Activated naive CD8-positive, alpha-beta T cell treated with anti-CD3 and anti-CD28 coated beads for 36 hours (primary cell): ENCODE measurements at places on chromosomes 5 and 9. TPM values are rescaled to one million over a fixed set of nuclear protein-coding genes. Genes with fewer than 3 reads are reported as not detected.

Gene FOXD4L4
- total RNA-seq = 0.10 TPM

Gene ACTBL2
- not detected for total RNA-seq

Gene SPATA6L
- 0.35 TPM for total RNA-seq

Gene DND1
- 3.7 TPM for total RNA-seq

Gene ABCA1
- 0.72 TPM for total RNA-seq

GRCh38 chr9:69044240-69045219, 9.0 kb downstream of the FXN start:
- H3K36me3 ChIP-seq = peaks cover 21% of the 10 kb centered on the region
- no peaks in the 10 kb centered on the region for H3K27me3 ChIP-seq
- H3K27ac ChIP-seq = peak overlapping the region; percentile 72

DNA sequence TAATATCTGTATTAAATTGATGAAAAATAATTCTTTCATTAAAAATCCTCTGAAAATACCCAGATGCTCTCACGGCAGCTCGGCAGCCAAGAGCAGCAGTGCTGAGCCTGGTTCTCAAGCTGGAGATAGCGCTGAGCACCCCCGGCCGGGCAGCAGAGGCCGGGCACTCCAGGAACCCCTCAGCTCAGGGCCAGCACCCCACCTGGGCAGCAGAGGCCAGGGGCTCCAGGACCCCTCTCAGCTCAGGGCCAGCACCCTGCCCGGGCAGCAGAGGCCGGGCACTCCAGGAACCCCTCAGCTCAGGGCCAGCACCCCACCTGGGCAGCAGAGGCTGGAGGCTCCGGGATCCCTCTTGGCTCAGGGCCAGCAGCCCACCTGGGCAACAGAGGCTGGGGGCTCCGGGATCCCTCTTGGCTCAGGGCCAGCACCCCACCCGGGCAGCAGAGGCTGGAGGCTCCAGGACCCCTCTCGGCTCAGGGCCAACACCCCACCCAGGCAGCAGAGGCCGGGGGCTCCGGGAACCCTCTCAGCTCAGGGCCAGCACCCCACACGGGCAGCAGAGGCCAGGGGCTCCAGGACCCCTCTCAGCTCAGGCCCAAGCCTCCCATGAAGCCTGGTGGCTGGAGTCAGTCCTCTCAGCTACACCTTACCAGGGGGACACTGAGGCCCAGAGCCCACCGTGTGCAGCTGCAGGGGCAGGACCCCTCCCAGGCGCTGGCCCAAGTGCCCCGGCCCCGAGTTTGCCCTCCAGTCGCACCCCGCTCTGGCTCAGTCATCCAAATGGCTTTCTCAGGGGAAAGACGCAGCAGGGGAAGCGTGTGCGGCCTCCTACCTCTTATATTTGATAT, 21.7 kb downstream of the CLPTM1L start:
- no peak overlapping the region for H3K4me3 ChIP-seq
- peaks cover 3% of the 10 kb centered on the region for H3K36me3 ChIP-seq
- H3K27me3 ChIP-seq = no peaks in the 10 kb centered on the region
- H3K27ac ChIP-seq = no peak overlapping the region

DNA sequence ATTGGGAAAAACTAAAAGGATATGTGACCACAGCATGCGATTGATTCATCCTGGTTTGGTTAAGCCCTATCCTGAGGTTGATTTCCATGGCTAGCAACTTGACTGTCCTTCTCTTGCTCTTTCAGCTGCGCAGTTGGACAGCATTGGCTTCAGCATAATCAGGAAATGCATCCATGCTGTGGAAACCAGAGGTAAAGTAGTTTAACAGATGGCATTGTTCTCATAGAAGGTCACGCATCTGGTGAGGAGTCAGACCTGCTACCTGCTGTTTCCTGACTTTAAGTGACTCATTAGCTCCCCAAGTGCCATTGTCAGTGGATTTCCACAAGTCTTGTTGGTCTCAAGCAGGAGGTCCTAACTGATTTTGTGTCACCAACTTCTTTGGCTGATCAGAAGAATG, 266.9 kb downstream of the ARHGAP26 start:
- H3K27ac ChIP-seq = peak overlapping the region; percentile 85
- no peak for DNase-seq
- H3K27me3 ChIP-seq = no peaks in the 10 kb centered on the region
- no peak overlapping the region for H3K4me3 ChIP-seq
- peaks cover 40% of the 10 kb centered on the region for H3K36me3 ChIP-seq

DNA sequence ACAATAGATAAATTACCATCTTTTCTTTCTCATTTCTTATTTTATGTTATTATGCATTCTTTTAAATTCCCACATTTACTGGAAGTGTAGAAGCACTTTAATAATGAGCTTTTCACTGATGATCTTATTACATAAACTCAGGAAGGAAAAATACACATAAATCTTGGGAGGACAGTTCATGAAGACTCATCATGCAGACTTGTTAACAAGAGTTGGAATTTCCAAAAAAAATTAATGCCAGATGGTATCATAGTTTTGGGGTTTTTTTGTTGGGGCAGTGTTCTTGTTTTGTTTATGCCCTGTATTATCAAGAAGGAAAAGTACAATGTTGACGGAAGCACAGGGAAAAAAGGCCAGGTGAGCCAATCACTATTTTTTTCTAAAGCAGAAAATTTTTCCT, 35.1 kb downstream of the CEMIP2 start:
- H3K36me3 ChIP-seq = peaks cover 48% of the 10 kb centered on the region
- H3K4me3 ChIP-seq = no peak overlapping the region
- H3K4me1 ChIP-seq = peaks cover 7% of the 10 kb centered on the region
- peak overlapping the region; percentile 15 for H3K27ac ChIP-seq
- no peaks in the 10 kb centered on the region for H3K27me3 ChIP-seq

DNA sequence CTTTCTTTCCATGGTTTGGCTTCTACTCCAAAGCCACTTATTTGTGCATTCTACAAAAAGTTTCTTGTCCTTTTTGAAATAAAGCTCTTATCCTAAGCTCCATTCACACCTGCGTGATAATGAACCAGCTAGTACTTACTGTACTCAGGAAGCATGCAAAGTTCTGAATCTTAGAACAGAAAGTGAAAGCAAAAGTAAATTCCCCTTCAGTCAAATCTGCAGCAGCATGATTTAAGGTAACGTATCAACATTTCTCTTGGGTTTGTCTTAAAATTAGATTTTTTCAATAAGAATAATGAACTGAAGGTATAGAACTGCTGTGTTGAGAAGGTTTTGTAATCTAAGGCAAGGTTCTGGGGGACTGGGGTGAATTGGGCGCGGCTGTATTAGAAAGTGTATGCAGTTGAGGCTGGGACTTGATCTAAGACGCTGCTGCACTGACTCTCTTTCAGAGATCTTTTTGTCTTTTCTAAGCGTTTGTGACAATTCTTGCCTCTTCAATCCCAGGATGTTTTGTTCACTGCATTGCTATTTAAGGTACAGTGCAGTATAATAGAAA, at the start of gene ERAP2:
Gene ERAP2, plus strand, starts transcription at position 209 of the 559 bp plus-strand sequence. CDS start 3,186 bp downstream, outside the sequence.
- no peaks in the 10 kb centered on the region for H3K27me3 ChIP-seq
- DNase-seq = no peak
- peaks cover 21% of the 10 kb centered on the region for H3K36me3 ChIP-seq
- peaks cover 65% of the 10 kb centered on the region for H3K4me1 ChIP-seq
- peak within 1 kb of the TSS; percentile 92 for H3K4me3 ChIP-seq

GRCh38 chr5:132259069-132259851, 1.8 kb downstream of the PDLIM4 start:
- no peak for DNase-seq
- peaks cover 31% of the 10 kb centered on the region for H3K4me1 ChIP-seq
- H3K27me3 ChIP-seq = peaks cover 25% of the 10 kb centered on the region
- H3K4me3 ChIP-seq = no peak overlapping the region

- no peak overlapping the region for H3K27ac ChIP-seq
- H3K27me3 ChIP-seq = peaks cover 57% of the 10 kb centered on the region
- H3K36me3 ChIP-seq = no peaks in the 10 kb centered on the region
- H3K4me1 ChIP-seq = peaks cover 4% of the 10 kb centered on the region
- no peak overlapping the region for H3K4me3 ChIP-seq
These were observed 31.2 kb downstream of the FGF18 start for GRCh38 chr5:171450423-171451331.

DNA sequence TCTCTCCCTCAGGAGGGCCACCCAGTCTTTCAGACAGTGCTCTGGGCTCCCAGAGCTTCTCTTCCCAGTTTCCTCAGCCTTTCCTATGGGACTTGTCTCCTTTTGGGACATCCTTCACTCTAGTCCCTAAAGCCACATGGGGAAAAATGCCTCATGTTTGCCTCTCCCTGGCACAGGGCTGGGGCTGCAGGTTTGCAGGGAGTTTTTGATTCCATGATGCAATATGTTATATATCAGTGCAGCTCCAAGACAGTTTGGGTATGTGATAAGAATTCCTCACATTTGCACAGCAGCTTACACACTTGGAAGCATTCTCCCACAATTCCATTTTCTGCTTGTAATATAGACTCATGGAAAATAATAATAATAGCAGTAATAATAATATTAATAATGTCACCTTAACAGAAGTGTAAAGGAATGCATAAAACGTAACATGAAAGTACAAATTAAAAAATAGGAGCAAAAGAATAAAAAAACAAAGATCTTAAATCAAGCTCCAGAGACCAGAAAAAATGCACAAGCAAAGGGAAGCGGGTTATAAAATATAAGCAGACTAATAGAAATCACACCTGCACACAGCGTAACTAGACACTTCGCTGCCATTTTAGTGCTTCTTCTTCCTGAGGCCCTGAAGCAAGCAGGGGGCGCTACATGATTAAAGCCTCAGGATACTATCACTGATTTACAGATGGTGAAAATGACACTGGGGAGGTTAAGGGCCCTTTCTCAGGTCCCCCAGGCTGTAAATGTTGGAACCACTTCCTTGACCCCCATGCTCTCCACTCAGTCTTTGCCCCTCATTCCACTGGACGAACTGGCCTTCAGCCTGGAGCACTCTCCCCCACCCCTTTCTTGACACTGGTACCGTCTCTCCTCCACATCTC, 70.0 kb upstream of the IL17B start:
- peaks cover 3% of the 10 kb centered on the region for H3K4me1 ChIP-seq
- DNase-seq = no peak
- no peaks in the 10 kb centered on the region for H3K36me3 ChIP-seq
- H3K4me3 ChIP-seq = no peak overlapping the region
- H3K27me3 ChIP-seq = no peaks in the 10 kb centered on the region

GRCh38 chr9:86926145-86926544, 21.2 kb downstream of the GAS1 start:
- no peak overlapping the region for H3K27ac ChIP-seq
- DNase-seq = no peak
- no peak overlapping the region for H3K4me3 ChIP-seq

DNA sequence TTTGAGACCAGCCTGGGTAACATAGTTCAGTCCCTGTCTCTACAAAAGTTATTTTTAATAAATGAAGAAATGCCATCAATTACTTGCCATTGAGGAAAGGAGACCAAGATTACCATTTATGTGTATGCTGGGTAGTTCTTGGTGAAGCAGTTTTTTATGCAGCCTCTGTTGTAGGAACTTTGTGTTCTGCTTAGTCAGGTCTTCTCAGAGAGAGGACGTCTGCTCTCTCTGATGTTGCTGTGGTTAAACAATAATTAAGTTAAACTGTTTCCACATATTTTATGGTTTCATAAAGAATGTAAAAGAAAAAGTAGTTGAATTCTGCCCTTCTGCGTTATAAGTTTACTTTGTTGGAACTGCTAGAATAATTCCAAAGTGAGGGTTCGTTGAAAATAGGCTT, 210.5 kb downstream of the KDM4C start:
- H3K4me3 ChIP-seq = no peak overlapping the region
- no peaks in the 10 kb centered on the region for H3K27me3 ChIP-seq
- DNase-seq = no peak
- H3K4me1 ChIP-seq = peaks cover 15% of the 10 kb centered on the region
- H3K36me3 ChIP-seq = peaks cover 4% of the 10 kb centered on the region

- no peak overlapping the region for H3K4me3 ChIP-seq
- peaks cover 4% of the 10 kb centered on the region for H3K36me3 ChIP-seq
- DNase-seq = no peak
- peaks cover 16% of the 10 kb centered on the region for H3K4me1 ChIP-seq
These were observed 2.6 kb upstream of the PBX3 start for GRCh38 chr9:125744616-125745015.

- no peak overlapping the region for H3K27ac ChIP-seq
- H3K36me3 ChIP-seq = no peaks in the 10 kb centered on the region
These were observed 142.9 kb downstream of the LPAR1 start for GRCh38 chr9:110895147-110895905.

DNA sequence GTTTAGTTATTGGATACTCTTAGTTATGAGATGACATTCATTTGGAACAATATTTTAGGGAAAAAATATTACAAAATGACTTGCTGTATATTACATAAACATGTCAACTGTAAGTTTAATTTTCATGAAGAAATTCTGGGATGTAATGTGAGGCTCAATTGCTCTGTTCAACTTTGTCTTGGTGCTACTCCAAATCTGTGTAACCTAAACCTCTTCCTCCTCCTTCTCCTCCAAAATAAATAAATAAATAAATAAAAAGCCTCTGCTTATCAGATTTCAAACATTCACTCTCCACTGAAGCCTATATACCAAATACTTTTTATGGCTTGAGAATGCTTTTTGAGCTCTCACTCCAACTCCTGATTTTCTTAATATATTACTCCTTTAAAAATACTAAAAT, 27.7 kb downstream of the ACTBL2 start:
- no peaks in the 10 kb centered on the region for H3K27me3 ChIP-seq
- H3K27ac ChIP-seq = no peak overlapping the region
- no peak for DNase-seq
- no peak overlapping the region for H3K4me3 ChIP-seq
- no peaks in the 10 kb centered on the region for H3K36me3 ChIP-seq

DNA sequence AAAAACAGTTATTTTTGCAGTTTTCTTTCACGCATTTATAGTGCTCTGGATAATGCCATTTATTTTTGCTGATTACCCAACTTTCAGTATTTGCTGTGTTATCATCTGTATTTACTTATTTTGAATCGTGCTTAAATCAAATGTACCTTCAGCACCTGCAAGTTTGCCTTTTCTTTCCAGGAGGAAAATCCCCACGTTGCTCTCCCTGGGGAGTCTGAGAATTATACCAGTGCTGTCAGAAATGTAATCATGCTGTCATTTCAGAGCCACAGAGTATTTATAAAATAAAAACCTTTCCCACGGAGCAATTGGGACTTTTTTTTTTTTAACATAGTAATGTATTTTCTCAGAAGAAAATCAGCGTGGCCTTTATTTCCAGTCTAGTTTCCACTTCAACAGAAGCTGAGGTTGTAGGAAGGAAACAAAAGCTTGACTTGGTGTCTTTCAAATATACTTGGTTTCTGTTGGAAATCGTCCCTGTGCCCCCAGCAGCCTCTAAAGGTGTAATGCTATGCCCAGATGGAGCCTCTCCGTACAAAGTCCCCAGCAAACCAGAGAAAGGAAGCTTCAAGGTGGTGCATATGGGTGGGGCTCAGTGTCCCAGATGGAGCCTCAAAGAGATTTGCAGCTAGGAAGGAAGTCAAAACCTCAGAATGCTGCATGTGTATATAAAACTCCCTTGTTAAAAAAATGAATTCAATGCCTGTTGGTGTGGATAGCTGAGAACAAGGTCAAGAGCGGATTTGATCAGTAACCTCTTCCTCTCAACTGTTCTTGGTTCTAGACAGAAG, 2.1 kb downstream of the GPR150 start:
- no peaks in the 10 kb centered on the region for H3K27me3 ChIP-seq
- peak overlapping the region; percentile 78 for H3K27ac ChIP-seq
- H3K4me3 ChIP-seq = peak overlapping the region; percentile 77
- peak; percentile 8 for DNase-seq
